ENCODE measurements at places on chromosomes 5 and 9.

- no peak for DNase-seq
Measured at GRCh38 chr9:97057651-97058050, 18.7 kb upstream of the CTSV start.

GRCh38 chr5:159639590-159639989, 276.7 kb upstream of the ADRA1B start:
- no peak for DNase-seq

DNA sequence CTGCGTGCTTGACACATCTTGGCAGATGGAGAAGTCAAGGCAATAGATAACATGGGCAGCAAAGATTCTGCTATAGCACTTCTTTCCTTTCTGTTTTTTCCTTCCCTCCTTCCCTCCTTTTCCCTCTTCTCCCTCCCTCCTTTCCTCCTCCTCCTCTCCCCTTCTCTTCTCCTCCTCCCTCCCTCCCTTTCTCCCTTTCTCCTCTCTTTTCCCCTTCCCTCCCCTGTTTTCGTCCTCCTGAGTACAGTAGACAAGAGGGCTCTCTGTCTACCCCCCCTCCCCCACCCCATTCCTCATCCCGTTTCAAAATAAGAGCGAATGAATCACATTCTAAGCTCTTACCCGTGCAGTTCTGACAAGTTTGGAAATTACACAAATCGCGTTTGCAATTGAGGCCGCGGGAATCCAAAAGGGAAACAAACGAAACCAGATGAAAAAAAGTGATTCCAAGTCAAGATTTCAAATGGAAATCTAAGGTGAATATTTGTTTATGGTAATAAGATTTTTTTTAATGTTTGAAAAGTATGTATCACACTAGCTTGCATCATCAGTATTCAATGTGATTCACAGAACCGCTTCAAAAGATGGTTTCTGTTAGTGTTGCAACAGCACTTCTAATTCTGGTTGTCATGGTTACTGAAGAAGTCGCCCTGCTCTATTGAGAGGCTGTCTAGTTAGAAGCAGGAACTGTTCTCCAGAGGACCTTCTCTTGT, 1.3 kb downstream of the NIM1K start:
- peak; percentile 21 for DNase-seq

DNA sequence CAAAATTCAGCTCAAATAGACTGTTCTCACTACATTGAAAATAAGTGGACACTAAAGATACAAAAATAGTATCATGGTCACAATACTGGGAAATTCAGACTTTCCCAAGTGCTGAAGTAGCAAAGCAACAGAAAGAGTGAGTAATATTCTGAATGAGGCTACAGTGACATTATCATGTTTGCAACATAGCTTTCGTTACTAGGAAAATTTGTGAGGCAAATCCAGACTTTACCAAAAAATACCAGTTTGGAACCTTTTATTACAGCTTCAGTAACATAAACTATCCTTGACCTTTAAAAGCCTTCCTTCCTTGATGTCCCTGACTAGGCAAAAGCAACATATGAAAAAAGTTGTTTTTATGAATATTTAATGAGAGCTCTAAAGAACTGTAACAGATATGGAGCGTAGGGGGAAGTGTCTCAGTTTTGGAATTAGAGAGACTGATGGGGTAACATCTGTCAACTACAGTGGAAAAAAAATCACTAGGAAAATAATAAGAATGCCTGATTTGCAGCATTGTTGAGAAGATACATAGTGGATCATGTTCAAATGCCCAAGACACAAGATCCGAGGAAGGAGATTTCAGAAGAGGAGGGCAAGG, 312.9 kb downstream of the ADGRV1 start:
- DNase-seq, result no peak
